ENCODE measurements at places on chromosomes 11 and 22.

DNA sequence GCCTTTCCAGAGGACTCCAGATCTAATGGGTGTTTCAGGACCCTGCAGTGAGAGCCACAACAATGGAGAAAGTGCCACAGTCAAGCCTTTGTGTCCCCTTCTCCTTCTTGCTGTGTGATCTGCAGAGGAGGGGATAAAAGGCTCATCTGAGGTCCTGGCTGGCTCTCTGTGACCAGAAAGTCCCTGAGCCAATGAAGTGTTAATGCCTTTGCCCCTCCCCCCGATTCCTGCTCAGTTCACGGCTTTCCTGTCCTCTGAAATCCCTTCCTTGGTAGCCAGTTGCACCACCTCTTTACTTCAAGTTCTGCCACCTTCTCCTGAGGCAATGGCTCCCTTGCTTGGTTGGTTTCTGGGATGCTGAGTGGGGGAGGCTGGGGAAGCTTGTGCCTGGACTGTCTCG lies 47.6 kb downstream of the FLI1 start:
- no peak for DNase-seq
- H3K4me3 ChIP-seq, result no peak overlapping the region
- peaks cover 21% of the 10 kb centered on the region for H3K27me3 ChIP-seq
- no peak overlapping the region for H3K27ac ChIP-seq
- H3K4me1 ChIP-seq, result peaks cover 28% of the 10 kb centered on the region
- no peaks in the 10 kb centered on the region for H3K36me3 ChIP-seq

DNA sequence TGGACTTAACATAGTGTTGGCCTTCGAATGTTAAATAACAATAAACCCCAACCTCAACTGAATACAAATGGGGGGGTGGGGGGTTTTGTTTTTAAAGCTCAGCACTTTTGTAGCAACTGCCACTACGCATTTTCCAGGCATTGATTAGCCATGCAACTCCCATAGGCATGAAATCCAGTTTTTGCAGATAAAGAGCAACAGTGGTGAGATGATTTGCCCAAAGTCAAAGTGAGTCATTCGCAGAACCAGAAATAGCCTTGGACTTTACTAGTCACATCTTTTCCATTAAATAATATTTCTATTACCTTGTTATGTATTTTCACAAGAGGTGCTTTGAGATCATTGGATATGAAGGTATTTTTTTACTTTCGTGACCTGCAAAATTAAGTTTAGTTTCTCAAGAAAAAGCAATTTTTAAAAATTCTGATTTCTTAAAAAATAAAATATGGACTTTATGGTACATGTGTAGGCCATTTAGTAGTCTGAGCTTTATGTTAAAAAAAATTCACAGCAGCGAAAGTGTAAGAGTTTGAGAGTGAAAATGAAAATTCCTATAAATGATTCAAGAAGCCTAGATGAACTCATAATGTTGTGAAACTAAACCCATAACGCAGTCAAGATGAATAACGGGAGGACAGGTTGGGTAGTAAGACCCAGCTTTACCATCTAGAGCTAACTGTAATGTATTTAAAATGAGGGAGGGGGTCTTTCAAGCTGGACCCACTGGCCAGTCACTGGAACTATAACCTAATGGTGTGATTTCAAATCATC lies 1.9 kb upstream of the PHF21A start:
- H3K27ac ChIP-seq, result no peak overlapping the region
- H3K4me3 ChIP-seq, result peak overlapping the region; percentile 88
- H3K27me3 ChIP-seq, result no peaks in the 10 kb centered on the region
- H3K36me3 ChIP-seq, result no peaks in the 10 kb centered on the region

DNA sequence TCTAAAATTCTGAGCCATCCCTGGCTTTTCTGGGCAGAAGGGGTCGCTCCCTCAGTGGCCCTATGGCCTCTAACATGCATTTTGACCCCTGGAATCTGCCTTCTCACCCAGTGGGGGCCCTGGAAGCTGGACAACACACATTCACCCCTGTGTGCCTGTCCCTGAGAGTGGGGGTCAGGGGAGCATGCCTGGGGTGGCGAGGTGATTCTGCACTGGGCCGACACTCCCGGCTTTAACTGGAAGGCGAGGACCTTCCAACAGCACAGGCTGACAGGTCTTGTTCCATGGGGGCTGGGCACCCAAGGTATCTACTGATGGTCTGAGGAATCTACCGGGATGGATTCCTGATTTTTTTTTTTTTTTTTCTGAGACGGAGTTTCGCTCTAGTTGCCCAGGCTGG lies 10.7 kb downstream of the PPM1F start:
- peaks cover 6% of the 10 kb centered on the region for H3K36me3 ChIP-seq
- no peak for DNase-seq
- H3K27ac ChIP-seq, result no peak overlapping the region
- H3K4me1 ChIP-seq, result peaks cover 13% of the 10 kb centered on the region

DNA sequence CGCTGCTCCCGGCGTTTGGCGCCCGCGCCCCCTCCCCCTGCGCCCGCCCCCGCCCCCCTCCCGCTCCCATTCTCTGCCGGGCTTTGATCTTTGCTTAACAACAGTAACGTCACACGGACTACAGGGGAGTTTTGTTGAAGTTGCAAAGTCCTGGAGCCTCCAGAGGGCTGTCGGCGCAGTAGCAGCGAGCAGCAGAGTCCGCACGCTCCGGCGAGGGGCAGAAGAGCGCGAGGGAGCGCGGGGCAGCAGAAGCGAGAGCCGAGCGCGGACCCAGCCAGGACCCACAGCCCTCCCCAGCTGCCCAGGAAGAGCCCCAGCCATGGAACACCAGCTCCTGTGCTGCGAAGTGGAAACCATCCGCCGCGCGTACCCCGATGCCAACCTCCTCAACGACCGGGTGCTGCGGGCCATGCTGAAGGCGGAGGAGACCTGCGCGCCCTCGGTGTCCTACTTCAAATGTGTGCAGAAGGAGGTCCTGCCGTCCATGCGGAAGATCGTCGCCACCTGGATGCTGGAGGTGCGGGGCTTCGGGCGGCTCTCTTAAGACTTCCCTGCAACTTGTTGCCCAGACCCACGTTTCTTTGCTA lies at the start of gene CCND1:
TSS of gene CCND1 (plus strand) at position 162 of the 587 bp plus-strand sequence. CDS start at position 320, 158 bp downstream.
- peak; percentile 82 for DNase-seq
- peaks cover 2% of the 10 kb centered on the region for H3K27me3 ChIP-seq
- H3K4me1 ChIP-seq, result peaks cover 13% of the 10 kb centered on the region
- H3K36me3 ChIP-seq, result peaks cover 12% of the 10 kb centered on the region
- peak within 1 kb of the TSS; percentile 89 for H3K4me3 ChIP-seq

GRCh38 chr11:79253280-79253679 lies 187.6 kb downstream of the TENM4 start:
- H3K4me3 ChIP-seq, result no peak overlapping the region
- no peak for DNase-seq
- H3K4me1 ChIP-seq, result peaks cover 7% of the 10 kb centered on the region
- no peak overlapping the region for H3K27ac ChIP-seq
- H3K27me3 ChIP-seq, result no peaks in the 10 kb centered on the region

DNA sequence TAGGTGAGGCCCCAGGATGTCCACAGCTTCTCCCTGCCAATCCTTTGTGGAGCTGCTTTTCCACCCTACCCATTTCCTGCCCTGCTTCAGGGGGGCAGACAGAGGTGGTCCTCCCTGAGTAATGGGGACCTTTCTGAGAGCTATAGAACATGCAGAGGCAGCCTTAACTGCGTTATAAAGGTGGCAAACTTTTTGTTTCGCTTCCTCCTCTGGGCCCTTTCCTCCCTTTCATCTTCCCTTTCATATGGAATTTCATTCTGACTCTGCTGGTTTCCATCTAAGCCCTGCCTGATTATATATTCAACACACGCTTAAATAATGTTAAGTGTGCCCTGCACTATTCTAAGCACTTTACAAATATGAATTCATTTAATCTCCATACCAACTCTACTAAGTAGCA lies 169.3 kb upstream of the E2F8 start:
- DNase-seq, result no peak
- H3K36me3 ChIP-seq, result no peaks in the 10 kb centered on the region
- peaks cover 28% of the 10 kb centered on the region for H3K4me1 ChIP-seq

DNA sequence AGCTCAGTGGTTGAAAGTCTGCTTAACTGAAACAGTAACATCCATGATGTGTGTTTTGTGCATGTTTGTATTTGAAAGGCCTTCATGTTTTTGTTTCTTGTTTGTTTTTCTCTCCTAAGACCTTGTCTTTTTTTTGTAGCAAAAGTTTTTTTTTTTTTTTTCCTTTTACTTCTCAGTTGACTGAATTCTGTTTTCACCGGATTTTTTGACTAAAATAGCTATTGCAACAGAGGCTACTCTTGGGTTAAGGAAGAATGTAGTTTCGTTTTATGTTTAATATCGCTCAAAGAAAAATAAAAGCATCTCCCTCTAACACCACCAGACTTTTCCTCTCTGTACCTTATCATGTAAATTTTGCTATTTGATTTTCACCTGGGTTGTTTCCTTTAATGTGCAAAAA lies 15.1 kb downstream of the APOL6 start:
- no peak for DNase-seq
- peaks cover 63% of the 10 kb centered on the region for H3K27me3 ChIP-seq
- peaks cover 34% of the 10 kb centered on the region for H3K4me1 ChIP-seq
- peak overlapping the region; percentile 50 for H3K4me3 ChIP-seq
- H3K36me3 ChIP-seq, result peaks cover 34% of the 10 kb centered on the region

Measured in WTC11 (cell line).